T-helper 2 cell (primary cell): ENCODE measurements at places on chromosomes 5 and 9.
A peak's percentile ranks its signal among the peaks of the same experiment; 100 is the strongest.

DNA sequence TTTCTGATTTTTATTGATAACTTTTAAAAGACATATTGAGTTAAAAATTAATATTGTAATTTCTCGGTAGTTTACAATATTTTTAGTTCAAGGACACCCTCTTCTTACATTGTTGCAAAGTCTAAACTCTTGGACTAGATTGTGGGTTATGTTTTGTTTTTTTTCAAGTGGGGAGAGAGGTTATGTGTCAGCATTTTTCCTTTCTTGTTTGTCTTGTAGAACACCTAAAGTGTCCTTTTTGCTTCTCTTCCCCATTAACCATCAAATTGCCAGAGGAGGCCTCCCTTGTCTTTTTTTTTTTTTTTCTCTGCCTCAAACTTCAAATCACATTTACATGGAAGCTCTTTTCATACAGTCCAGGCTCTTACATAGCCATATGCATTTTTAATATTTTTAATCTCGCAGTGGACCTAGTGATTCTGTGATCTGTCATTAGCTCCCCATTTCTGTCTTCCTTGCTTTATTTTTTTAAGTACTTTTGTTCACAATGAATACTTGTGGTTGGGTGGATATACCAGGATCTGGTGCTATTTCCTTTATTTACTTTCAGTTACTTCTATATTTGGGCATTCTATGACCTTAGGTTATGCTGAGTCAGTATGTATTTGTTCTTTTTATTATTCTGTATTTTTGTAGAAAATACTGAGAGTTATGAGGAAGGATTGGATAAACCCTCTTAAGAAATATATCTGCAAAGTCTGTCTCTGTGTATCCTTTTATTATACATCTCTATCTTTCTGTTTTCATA is 2280.6 kb upstream of the ACO1 start:
- no peak for DNase-seq

DNA sequence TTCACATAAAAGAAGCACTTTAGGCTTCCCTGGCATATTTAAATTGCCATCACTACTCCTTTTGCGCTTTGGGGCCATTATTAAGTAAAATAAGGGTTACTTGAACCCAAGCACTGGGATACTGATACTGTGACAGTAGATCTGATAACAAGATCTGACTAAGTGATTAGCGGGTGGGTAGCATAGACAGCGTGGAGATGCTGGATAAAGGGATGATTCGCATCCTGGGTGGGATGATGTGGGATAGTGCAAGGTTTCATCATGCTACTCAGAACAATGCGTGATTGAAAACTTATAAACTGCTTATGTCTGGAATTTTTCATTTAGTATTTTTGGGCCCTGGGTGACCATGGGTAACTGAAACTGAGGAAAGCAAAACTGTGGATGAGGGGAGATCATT is 75.1 kb downstream of the PTTG1 start:
- no peak for DNase-seq

DNA sequence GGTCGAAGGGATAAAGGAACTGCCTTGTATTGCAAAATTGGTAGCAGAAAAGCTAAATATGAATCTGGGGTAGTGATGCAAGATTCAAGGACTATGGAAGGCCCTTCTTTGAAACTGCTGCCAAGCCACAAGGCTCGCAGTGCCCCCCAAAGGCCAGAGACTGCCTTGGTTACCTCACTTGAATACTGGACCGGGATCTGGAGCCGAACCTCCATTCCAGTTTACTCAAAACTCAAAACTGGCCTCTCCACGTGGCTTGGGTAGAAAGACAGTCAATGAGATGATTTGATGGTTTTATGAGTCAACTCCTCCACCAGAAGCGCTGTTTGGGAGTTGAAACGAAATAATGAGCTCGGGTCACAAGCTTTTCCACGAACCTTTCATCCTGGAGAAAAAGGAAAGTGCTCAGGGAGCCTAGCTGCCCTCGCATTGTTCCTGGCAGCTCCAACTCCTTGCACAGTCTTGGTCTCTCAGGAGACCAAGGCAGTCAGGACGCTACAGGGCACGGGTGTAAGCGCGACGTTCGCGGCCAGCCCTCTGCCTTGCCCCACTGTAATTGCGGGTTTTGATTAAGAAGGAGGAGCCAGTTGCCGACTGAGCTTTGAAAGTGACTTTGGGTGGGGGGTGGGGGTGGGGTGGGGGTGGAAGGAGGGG is 2.8 kb downstream of the ST8SIA4 start:
- peak; percentile 13 for DNase-seq

DNA sequence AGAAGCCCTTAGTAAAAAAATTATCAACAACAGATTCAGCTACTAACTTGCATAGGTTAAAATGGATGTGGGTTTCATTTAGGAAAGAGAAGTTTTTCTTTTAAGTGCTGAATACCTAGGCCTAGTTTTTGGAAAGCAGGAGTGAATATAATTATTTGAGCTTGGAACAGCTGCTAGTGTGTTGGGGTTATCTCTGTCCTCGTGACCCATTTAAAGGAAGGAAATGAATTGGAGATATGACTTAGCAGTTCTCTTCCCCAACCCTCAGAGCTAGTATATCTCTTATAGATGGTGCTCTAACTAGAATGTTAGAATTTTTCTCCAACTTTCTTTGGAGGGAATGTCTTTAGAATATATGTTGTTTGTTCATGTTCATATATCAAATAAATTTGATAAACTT is 38.6 kb downstream of the ZNF366 start:
- no peak for DNase-seq

DNA sequence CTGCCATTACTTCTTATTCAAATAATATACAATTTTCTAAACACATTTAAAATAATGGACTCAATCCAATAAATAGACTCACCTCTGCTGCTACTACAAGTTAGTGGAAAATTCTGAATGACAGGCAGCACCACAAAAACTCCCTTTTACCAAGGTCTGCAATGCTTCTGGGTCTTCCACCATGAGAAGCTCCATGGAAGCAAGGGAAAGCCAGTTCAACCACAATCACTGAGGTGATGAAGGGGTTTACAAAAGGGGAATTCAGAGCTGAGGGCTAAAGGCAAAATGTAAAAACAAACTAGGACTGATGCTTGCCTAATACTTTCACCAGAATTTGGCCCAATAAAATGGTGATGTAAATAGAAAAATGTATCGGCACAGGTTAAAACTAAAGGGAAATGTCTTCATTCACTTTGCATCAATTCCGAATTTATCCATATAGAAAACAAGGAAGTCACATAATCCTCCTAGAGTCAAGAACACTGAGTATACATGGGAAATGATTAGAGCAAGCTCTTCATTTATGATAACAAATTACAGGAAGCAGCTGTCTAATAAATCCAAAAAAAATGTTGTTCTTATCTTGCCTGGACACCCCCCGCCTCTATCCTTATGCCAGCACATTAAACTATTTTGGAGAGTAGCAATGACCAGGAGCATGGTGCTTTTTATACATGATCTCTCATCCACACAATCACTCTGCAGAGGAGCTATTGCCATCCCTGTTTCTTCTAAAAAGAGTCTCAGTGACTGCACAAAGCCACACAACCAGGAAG is 66.3 kb upstream of the NFIB start:
- DNase-seq, result no peak

GRCh38 chr9:7523426-7524043 is 276.0 kb downstream of the DMAC1 start:
- DNase-seq, result no peak

GRCh38 chr9:133023117-133023890 is 7.5 kb upstream of the GTF3C5 start:
- no peak for DNase-seq

GRCh38 chr9:132854832-132855231 is 23.3 kb downstream of the AK8 start:
- no peak for DNase-seq

GRCh38 chr5:88552426-88552825 is 283.8 kb upstream of the TMEM161B start:
- DNase-seq, result no peak

GRCh38 chr5:8650186-8650585 is 781.2 kb downstream of the MTRR start:
- DNase-seq, result no peak

- DNase-seq, result no peak
These were observed 72.8 kb downstream of the STARD4 start for GRCh38 chr5:111439473-111440075.

DNA sequence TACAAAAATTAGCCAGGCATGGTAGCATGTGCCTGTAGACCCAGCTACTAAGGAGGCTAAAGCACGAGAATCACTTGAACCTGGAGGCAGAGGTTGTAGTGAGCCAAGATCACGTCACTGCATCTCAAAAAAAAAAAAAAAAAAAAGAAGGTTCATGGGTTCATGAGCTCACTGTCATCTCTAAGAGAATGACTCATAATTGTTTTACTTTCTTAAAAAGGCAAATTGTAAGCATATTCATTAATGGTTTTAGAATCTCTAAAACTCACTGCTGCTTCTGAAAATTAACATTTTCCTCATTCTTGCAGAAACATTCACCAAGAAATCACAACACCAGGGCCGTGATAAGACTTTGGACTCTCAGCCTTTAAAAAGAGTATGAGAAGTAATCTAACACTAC is 103.6 kb downstream of the GNA14 start:
- no peak for DNase-seq

DNA sequence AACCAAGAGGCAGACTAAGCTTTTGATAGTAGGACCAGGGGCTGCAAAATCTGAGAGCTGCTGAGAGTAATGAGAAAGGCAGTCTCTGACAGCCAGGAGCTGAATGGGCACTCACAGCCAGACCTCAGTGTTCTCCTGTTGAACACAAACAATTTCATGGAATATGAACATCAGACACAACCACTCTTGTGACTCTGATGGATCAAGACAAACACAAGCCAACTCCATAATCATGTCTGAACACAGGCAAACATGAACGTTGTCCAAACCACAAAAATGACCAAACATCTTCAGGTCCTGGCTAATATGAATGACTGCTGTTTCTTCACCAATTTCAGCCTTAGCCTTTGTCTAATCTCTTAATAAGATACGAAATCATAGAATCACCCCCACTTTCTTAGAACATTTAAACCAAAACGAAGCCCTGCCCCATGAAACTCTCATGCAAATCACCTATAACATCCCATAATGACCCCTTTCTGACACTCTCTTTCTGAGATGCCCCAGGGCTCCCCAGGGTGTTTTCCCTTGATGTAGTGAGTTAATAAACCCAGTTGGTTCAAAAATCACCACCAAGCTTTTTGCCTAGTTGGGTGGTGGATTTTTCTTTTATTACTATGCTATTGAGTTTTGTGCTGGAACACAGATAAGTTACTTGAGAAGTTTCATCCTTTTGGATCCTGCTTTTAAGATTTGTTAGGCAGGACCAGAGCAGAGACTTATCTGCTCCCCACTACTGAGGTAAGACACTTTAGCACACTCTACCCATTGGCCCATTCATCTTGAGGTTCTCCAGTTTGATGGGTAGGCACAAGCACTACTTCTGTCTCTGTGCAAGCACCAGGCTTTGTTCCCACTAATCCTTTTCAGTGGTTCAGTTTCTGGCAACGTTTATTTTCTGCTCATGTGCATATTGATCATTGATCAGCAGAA is 5.9 kb upstream of the ERAP2 start:
- peak; percentile 78 for DNase-seq

- no peak for DNase-seq
These were observed 7.7 kb upstream of the VAV2 start for GRCh38 chr9:133999851-134000265.

- DNase-seq, result no peak
These were observed 315 bp upstream of the GPR150 start for GRCh38 chr5:95619514-95620029.

DNA sequence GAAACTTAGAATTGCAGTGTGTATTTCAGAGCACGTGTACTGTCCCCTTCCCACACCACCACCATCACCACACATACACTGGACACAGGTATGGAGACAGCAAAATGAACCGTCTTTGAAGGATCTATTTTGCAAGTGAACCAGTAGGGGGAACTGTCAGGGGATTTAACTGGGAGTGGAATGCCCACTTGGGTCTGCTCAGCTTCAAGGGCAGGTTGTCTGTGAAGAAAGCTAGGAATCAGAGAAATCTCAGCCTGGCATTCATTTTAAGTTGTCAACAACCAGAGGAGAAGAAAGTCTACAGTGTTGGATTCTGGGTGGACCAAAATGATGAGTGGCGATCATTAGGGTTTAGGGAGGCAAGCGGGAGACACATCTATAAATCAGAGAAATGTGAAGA is 147.0 kb downstream of the DCP2 start:
- no peak for DNase-seq

DNA sequence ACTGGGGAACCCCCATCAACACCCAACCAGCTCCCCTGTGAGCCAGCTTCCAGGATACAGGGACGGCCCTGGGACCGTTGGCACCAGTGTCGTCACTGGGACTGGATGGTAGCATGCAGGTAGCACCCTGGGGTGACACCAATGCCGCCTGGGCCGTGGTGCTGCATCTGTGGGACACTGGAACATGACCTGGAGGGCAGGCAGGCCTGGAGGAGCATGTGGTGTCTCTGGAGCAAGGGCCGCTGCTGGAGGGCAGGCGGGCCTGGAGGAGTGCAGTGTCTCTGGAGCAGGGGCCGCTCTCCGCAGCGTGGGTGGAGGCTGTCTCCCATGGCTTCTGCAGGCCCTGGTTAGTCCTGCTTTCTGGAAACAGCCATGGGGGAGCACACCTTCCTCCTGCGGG is 13.1 kb downstream of the LPCAT1 start:
- DNase-seq, result peak; percentile 4

DNA sequence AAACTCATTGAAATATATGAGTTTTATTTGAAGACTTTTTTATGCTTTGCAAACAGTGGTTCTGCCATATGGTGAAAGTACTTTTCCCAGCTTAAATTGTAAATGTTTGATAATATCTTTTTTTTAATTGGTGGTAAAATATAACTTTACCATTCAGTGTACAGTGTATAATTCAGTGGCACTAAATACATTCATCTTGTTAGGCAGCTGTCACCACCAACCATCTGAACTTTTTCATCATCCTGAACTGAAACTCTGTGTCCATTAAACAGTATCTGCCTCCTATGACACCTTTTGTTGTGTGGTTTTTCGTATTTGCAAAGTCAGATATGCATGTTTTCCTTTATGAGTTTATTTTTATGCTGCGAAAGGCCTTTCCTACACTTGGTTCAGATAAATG is 45.1 kb downstream of the FBXO38 start:
- DNase-seq, result no peak

DNA sequence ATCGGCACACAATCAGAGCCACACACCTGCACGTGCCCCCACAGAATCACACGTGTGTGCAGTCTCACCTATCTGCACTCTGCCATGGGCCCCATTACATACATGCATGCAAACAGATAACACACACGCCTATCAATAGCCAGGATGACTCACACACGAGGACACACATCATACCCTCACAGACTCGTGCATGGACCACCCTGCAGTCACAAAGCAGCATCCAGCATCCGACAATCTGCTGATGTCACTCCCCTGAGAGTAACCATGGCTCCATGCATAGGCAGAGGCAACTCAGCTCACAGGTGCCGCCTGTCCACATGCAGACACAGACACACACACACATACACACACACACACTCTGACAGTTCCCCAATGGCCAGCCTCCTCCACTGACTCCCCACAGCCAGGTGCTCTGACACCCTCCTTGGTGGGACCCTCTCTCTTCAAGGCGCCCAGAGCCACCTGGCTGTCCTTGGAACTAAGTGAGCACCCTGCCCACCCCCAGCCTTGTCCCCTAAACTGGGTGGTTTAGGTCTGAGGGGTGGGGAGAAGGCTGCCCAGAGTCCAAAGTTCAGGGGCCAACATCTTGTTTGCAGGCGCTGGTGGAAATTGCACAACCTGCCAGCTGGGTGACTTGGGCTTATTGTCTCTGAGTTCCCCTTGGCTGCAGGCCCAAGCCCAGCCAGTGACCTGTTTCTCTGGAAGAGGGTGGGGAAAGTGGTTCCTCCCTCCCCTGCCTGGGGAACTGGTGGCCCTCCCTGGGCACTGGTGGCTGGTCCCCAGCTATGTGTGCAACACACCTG is 34.6 kb upstream of the NEK6 start:
- no peak for DNase-seq

- no peak for DNase-seq
These were observed 166.6 kb downstream of the AP3B1 start for GRCh38 chr5:78127875-78128274.
